Esophagus (tissue), 2 donors: ENCODE measurements at places on chromosomes 6 and 20. TPM values are rescaled to one million over a fixed set of nuclear protein-coding genes. Genes with fewer than 3 reads are reported as not detected.

EYA2 gene
- polyA plus RNA-seq: 23.6 TPM

PRR18 gene
- not detected for polyA plus RNA-seq

C20orf144 gene
- polyA plus RNA-seq: 0.04 TPM

MAP7 gene
- polyA plus RNA-seq: 13.4 TPM

TMEM217 gene
- 5.4 TPM for polyA plus RNA-seq

CMTR1 gene
- 10.5 TPM for polyA plus RNA-seq

LPA gene
- 0.08 TPM for polyA plus RNA-seq

OR2J3 gene
- not detected for polyA plus RNA-seq

GABRR1 gene
- 0.22 TPM for polyA plus RNA-seq

RRAGD gene
- polyA plus RNA-seq: 14.4 TPM

CCR6 gene
- not detected for polyA plus RNA-seq

FLRT3 gene
- 0.42 TPM for polyA plus RNA-seq

TMEM74B gene
- 1.4 TPM for polyA plus RNA-seq

NKAIN2 gene
- polyA plus RNA-seq: 0.02 TPM

PSORS1C2 gene
- 0.81 TPM for polyA plus RNA-seq

MAFB gene
- 13.9 TPM for polyA plus RNA-seq

GTF3C6 gene
- 62.7 TPM for polyA plus RNA-seq

PCSK2 gene
- 0.13 TPM for polyA plus RNA-seq

PRSS35 gene
- polyA plus RNA-seq: 0.02 TPM

SLC24A3 gene
- polyA plus RNA-seq: 6.5 TPM

KIF25 gene
- polyA plus RNA-seq: 0.05 TPM

PNPLA1 gene
- polyA plus RNA-seq: 0.04 TPM

HCK gene
- 1.3 TPM for polyA plus RNA-seq

ENPP5 gene
- polyA plus RNA-seq: 0.35 TPM

ATP6V1G2 gene
- polyA plus RNA-seq: 0.32 TPM

CCN6 gene
- polyA plus RNA-seq: not detected

SYTL3 gene
- polyA plus RNA-seq: 2.6 TPM

DST gene
- polyA plus RNA-seq: 59.3 TPM

PBOV1 gene
- polyA plus RNA-seq: not detected

UTRN gene
- 9.8 TPM for polyA plus RNA-seq

FOXS1 gene
- 0.41 TPM for polyA plus RNA-seq

MAPK13 gene
- polyA plus RNA-seq: 53.3 TPM

COL9A1 gene
- polyA plus RNA-seq: 0.08 TPM

BMP5 gene
- polyA plus RNA-seq: 0.04 TPM

DNMT3B gene
- polyA plus RNA-seq: 0.96 TPM

EIF2S2 gene
- 25.7 TPM for polyA plus RNA-seq

ZSCAN16 gene
- 6.3 TPM for polyA plus RNA-seq

THEMIS gene
- polyA plus RNA-seq: 0.20 TPM

LY6G6F gene
- polyA plus RNA-seq: not detected

IPCEF1 gene
- polyA plus RNA-seq: 0.35 TPM

FIG4 gene
- polyA plus RNA-seq: 6.6 TPM

TFAP2D gene
- not detected for polyA plus RNA-seq

PRDM13 gene
- not detected for polyA plus RNA-seq

SLPI gene
- polyA plus RNA-seq: 1,481 TPM

ZNF311 gene
- polyA plus RNA-seq: 1.2 TPM

RIPOR2 gene
- polyA plus RNA-seq: 0.61 TPM

SLC17A3 gene
- not detected for polyA plus RNA-seq
